ENCODE measurements at places on chromosomes 1 and 21.

- no peak for DNase-seq
These were observed 22.6 kb downstream of the RPRD2 start for GRCh38 chr1:150386592-150386991.

- no peak for DNase-seq
These were observed 26.3 kb downstream of the JAK1 start for GRCh38 chr1:64940025-64940424.

DNA sequence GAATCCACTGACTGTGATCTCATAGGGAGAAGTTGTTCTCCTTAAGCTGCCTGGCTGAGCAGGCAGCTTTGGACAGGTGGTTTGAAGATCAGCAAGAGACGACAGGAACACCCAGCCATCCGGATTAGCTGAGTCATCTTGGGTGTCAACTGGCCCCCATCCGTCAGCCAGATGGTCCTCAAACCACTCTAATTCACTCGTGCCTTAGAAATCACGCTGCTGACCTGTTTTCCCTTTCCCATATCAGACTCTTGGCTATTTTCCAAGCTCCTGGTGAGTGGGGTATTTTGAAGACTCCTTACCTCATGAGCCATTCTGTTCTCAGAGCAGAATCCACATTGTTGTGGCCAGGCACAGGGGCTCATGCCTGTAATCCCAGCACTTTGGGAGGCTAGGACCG, 149.1 kb upstream of the L1TD1 start:
- no peak for DNase-seq

- no peak for DNase-seq
These were observed 79.6 kb upstream of the PPM1J start for GRCh38 chr1:112794654-112795239.

- no peak for DNase-seq
These were observed 4.9 kb downstream of the IL12RB2 start for GRCh38 chr1:67312615-67313014.

- DNase-seq = peak; percentile 72
These were observed 708 bp downstream of the PRDM2 start for GRCh38 chr1:13700521-13701270.
